A673 (cell line): ENCODE measurements at places on chromosomes 6 and 20.

DNA sequence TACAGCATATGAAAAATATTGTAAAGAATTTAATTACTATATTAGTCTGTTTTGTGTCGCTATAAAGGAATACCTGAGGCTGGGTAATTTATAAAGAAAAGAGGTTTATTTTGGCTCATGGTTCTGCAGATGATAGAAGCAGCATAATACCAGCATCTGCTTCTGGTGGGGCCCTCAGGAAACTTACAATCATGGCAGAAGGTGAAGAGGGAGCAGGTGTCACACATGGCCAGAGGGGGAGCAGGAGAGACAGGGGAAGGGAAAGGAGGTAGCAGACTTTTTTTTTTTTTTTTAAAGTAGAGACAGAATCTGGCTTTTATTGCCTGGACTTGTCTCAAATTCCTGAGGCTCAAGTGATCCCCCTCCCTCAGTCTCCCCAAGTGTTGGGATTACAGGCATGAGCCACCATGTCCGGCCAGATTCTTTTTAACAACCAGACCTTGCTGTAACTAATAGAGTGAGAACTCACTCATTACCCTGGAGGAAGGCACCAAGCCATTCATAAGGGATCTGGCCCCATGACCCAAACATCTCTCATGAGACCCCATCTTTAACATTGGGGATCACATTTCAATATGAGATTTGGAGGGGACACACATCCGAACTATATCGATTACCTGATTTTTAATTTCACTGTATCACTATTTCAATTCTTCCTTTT, 64.6 kb downstream of the MAN1A1 start:
- no peak for DNase-seq

DNA sequence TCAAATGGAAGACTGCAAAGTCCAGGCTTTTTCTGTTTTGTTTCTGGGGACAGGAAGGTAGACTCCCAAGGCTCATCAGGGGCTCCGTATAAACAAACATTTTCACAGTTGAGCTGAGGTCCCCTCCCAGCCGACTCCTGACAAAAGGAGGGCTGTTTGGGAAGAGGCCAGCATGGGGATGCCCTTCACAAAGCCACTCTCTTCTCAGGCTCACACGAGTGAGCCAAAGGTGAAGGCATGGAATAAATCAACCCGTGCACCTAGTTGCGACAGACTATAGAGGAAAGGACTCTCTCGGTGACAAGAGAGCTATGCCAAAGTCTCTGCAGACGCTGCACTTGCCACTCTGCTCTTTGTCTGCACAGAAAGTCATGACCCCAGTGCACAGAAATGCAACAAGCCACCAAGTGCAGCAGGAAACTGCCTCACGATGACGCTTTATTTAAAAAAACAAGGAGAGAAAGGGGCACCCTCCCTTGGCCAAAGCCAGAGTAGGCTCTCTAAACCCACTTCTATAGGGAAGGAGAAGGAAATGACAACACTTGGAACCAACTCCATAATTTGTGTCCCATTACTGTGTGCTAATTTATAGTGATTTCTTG, 21.0 kb downstream of the JAG1 start:
- DNase-seq = no peak

DNA sequence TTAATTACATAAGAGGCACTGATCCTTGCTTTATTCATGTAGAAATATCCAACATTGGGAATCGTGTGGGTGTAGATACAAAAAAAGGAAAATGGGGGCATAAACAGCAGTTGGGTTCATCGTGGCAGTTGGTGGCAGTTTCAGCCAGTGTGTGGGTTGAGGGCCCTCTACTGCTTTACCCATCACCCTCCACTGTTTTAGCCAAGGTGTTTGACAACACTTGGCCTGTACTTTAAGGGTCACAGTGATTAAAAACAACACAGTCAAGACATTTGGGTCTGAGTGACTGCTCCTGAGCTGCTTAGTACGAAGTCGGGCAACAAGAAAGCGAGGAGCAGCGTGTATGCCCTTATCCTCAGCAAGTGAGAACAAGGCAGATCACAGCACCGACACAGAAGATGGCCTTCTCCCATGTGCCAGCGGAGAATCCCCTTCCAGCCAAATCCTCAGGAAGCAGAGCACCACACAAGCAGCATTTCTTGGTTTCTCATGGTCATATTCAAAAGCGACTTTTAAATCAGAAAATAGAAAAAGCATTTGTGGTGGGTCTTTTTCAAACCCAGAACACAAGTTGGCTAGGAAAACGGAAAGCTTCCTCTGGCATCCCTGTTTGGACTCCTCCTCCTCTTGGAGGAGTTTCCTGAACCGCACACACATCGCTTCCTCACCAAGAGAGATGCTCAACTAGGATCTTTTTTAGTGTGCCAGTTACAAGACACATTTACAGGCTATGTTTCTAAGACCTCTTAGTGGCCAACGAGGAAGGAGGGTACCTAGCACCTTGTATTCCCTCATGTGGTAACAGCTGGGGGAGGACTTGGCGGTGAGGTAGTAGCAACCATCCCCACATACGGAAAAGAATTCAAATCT, 23.5 kb downstream of the EIF2S2 start:
- no peak for DNase-seq

- DNase-seq = no peak
Observed at GRCh38 chr6:48031711-48032110, 79.3 kb downstream of the PTCHD4 start.

DNA sequence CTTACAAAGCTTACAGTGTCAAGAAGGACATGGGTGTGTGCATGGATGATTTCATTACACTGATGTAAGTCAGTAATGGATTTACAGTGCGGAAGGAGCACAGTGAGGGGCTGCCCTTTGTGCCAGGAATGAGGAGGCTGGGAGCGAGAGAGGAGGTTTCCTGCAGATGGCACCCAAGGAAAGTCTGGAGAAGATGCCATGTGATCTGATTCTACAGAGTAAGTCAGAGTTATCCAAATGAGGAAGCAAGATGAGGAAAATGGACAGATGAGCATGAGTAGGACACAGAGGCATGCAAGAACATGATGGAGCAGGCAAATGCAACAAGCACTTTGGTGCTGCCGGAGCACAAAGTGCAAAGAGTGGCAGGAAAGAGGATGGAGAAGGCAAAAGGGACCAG, 29.7 kb downstream of the MAP7 start:
- no peak for DNase-seq

DNA sequence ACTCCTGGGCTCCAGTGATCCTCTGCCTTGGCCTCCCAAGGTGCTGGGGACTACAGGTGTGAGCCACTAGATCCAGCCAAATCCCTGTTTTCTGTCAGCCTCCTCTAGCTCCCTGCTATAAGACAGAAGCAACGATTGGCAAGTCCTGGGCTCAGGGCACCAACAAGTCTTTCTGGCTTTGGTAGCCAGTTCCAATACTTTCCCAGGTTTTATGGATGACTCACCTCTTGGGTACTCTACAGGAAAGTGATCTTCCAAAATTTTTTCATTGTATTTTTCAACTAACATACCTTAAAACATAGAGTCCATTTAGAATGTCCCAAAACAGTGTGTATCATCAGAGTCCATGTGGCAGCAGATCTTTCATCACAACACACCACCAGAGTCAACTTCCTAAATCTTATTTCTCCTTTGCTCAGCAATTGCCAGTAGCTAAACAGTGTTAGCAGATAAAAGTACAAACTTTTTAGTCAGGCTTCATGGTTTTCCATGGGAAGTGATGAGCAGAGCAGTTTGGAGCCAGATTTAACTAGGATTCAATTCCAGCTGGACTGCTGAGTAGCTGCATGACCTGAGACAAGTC, 13.3 kb downstream of the GABBR1 start:
- no peak for DNase-seq

GRCh38 chr6:9983168-9983567, 431.7 kb downstream of the TFAP2A start:
- DNase-seq = no peak

DNA sequence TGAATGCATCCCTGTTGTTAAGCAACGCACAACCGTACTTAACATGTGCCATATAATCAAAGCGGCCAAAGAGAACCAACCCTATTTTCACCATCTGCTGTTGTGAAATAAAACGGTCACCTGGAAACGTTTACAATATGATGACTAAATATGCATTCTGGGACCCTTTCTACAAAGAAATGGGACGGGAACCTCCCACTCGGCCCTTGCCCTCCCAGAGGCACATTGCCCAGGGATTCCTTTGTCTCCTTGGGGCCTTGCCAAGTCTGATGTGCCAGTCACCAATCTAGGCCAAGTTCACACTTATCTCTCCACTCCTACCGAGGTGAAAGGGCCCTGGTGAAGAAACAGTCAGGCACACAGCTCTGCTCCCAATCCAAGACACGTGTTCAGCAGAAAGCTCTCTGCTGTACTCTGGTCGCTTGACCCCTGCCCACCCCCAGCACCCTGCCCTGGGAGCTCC, 427.4 kb upstream of the JARID2 start:
- DNase-seq = no peak

DNA sequence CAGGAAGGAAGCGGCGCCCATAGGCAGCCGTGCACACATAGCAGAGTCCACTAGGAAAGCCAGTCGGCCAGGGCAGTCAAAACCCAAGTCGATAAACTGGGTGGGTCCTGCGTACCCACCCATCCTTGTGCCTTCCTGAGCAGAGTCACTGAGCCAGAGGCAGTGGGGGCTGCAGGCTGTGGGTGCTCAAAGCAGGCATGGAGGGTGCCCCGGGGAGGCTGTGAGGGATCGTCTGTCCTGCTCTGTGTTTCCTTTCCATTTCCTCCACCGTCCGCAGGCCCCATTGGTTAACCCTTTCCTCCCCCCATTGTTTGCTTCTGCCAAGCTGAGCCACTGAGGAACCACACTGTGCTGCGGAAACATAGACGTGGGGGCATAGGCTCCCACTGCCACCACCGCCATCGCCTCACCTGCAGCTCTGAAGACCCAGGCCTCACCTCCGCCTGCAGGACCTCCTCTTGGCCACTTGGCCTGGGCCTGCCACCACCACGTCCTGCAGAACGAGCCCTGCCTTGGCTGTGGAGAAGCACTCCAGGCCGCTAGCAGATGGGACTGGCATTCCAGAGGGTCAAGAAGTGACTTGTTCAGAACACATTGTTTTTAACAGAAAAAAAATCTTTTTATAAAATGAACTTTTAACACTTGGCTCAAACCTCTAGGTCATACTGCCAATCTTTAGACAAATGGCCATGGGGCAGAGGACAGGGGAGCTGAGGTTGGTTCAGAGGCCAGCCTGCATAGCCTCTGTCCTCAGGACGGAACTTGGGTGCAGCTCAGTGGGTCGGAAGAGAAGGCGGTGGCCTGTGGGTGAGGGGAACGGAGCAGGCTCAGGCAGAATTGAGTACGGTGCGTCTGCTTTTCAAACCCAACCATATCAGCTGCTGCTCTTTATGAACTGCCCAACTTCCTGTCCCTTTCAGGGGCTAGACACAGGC, 52.6 kb downstream of the TCP11 start:
- DNase-seq = no peak

GRCh38 chr6:169984181-169985120, 233.0 kb downstream of the ERMARD start:
- no peak for DNase-seq
